CD4-positive, alpha-beta T cell treated with Interleukin-17A for 1 hour (primary cell): ENCODE measurements at places on chromosomes 7 and 10.
A peak's percentile ranks its signal among the peaks of the same experiment; 100 is the strongest.

DNA sequence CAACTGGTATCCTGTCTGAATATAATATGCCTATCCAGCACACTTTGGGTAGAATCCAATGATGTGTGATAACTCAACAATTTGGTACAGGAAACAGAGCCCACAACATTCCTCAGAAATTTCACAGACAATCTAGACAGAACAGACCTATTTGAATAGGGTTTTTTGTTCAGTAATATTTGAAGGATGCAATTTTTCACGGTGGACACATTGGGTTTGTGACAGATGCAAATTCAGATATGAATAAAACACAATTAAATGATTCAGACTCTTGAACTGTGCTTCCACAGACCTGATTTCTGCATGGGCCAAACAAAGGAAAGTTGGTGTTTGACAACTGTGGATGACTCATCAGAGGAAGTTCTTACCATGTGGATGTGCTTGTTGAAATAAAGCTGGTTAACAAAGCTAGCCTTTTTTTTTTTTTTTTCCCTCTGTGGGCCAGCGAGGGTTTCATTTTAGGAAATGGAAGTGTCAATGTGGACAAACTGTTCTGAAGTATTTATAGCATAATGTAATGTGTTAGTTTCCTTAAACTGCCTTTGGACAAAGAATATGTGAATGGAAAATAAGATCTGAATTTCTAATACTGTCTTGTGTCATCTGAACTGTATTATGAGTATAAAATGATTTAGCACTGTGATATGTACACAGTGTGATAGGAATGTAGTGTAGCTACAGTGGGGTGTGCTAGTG is 43.2 kb upstream of the FAM133B start:
- DNase-seq = peak; percentile 57

- DNase-seq = no peak
Observed at GRCh38 chr7:152430854-152431253, 4.9 kb downstream of the KMT2C start.

GRCh38 chr7:75943864-75944263 is 28.9 kb downstream of the POR start:
- DNase-seq = no peak

DNA sequence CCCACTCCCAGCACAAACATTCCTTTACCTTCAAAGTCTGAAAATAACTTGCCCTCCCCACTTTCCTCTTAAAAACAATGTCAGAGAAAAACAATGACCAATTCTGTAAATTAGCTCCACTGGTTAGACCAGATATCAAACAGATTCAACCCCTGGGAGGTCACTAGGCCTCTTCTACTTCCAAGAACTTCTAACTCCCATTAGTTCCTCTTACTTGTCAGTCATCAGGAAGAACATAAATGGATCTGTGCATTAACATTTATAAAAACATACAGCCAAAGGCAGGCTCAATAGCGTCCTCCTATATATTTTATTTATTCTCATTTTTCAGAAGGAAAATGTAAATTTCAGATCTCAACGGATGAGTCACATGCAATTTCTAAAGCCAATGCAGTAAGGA is 2.2 kb downstream of the ELAPOR2 start:
- DNase-seq = no peak

DNA sequence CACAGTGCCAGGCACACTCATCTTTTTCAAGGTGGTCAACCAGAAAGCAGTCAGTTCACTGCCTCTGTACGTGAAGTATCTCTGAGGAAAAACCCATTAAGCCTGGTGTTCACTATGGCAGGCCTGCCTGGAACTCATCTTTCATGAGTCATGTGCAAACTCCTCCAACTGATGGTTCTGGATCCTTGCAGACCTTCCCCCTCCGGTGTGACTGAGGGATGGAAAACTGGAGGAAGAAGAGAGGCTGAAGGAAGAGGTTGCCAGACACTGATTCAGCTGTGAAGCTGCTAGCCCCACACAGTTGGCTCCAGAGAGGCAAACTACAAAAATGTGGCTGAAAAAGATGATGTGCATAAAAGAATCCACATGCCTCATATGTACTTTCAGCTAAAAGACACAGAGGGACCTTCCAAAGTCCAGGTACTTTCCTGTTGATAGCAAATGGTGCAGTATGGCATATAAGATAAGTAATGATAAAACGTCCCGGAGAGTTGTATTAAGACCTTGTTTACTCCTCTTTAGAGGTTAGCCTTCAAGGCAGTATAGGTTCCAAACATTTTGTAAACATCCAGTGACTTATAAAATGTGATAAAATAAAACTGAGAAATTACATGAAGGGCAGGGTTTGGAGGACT is 2.7 kb downstream of the CYP3A5 start:
- DNase-seq = no peak

GRCh38 chr7:116805100-116805544 is 57.3 kb upstream of the CAPZA2 start:
- no peak for DNase-seq

- DNase-seq = no peak
Observed at GRCh38 chr10:125116652-125117310, 43.6 kb downstream of the CTBP2 start.

DNA sequence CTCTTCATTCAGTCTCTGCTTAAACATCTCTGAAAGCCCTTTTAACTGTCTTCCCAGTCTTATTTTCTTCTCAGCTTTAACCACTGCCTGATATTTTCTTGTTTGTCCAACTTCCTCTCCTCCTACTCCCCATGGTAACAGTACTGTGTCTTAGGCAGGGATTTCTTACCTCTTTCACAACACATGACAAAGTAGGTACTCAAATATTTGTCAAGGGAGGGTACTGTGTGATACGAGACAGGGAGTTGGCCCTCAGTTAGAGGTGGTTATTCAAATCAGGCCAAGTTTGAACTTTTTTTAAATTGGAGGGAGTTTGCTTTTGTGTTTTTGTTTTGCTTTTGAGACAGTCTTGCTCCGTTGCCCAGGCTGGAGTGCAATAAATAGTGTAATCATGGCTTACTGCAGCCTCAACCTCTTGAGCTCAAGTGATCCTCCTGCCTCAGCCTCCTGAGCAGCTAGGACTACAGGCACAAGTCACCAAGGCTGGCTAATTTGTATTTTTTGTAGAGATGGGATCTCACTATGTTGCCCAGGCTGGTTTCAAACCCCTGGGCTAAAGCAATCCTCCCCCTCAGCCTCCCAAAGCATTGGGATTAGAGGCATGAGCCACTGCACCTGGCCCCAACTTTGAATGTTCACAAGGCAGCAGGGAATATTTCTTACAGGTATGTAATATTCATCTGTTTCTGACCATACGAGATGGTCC is 2.5 kb upstream of the KPNA7 start:
- no peak for DNase-seq

GRCh38 chr7:53904355-53904754 is 637.8 kb upstream of the VSTM2A start:
- no peak for DNase-seq

DNA sequence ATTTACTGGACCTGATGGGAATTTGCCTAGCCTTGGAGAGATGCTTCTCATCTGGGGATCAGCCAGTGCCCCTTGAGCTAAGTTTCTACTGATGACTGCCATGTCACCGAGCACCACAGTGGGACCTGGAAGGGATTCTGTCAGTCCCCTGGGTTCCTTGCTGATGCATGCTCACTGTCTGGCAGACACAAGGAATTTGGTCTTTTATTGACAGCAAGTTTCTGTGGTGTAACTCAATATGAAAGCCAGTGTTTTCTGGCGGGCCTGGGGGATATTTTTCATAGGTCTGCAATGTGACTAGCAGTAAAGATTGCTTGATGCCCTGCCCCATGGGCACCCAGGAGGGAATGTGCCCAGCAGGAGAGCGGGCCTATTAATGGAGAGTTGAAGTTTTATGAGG is 30.7 kb downstream of the MAP3K8 start:
- DNase-seq = no peak
